Esophagus squamous epithelium (tissue), 5 donors: ENCODE measurements at places on chromosomes 1 and 21.

DNA sequence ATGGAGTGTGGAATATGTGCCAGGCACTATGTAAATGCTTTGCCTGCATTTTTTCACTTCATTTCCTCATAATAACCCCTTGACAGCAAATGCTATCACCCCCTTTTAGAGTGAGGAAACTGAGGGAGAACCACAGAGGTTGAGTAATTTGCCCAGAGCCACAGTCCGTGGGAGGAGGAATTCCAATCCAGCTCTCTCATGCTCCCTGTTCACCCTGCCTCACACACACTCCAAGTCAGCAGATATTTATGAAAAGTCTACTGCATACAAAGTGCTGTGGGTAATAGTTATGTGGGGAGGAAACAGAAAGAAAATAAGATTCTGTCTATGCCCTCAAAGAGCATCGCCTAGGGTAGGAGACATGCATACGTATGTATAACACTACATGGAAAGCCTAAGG lies 30.9 kb upstream of the RBM15 start:
- DNase-seq: no peak

DNA sequence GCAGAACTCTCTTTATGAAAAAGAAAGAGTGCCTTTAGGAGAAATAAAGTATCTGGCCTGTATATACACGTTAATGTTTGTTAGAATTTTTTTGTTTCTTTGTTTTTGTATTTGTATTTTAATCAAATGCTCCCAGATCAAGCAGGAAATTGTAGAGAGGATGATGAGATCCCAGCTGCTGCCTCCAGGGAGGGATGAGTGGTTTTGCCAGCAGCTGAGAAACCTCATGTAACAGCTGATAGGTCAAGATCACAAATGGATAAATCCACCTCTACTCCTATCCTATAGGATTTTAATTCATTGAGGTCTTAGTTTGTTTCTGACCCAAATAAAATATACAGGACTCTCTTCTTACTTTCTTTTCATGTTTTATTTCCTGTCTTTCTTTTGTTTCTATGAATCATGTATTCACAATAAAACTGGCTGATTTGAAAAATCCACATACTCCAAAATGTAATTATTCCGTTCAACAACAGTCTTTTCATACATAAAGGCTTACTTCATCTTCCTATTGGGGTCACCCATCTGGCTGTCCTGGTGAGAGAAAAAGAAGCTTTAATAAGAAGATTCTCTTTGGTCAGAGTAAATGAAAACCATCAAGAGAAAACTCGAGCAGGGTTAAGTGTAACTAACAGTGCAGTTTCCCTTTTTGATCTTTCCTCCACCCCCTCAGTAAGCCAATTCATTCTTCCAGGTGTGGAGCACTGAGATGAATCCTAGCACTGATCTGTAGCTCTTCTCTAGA lies 129.3 kb upstream of the PLPPR5 start:
- no peak for DNase-seq

GRCh38 chr1:178531887-178532286 lies 19.0 kb downstream of the TEX35 start:
- DNase-seq: no peak

DNA sequence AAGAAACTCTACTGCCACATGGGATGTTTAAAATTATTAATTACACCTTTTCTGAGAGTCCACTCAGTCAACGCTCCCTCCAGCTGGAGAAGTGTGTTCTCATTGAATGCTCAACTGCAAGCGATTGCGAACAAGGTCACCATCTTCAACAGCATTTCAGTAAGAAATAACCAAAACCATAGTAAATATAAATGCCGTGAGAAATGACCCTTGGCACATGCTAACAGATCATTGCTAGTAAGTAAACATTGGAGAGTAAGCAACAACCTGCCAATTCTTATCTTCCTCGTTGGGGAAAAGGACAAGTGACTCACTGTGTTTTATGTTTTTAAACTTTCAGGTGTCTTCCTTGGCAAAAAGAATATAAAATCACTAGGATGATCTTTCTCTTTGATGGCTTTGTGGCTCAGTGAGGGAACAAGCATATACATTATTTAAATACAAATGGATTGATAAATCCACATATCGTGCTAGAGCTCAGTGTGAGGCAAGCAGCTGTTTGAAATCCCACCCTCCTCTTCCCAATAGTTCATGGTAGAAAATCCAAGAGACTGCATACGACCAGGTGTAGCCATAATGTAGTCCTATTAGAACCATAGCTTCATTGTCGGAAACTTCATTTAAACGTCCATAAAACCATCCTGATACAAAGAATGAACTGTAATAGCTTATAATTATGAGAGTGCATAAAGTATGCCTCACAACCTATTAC lies 214.6 kb downstream of the GRIK1 start:
- DNase-seq: no peak

- DNase-seq: no peak
These were observed at the start of gene VCAM1 for GRCh38 chr1:100719490-100719889. VCAM1 (plus strand) TSS chr1:100719742; CDS start chr1:100719861, 119 bp downstream.

DNA sequence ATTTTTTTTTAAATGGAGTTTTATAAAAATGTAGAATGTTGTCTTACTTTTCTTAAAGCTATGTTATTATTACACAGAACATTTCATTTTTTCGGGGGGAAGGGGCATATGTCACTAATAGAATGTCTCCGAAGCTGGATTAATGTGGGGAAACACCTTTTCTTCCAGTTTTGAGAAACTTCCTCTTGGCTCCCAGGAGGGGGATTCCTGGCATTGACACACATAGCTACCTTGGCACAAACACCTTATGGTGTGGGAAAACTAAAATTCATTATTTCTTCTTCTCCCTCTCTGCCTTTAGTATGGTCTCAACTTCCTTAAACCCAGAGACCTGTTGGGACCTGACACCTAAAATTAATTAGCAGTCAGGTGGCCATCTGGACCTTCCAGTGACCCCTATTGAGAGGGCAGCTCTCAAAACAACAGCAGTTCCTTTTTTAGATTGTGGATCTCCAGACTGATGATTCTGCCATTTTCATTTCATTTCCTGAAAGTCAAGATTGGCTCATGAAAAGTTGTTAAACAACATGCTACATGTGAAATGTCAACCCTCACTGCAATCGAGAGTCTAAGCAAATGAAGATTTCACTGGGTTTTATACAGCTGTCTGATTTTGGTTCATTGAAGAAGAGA lies 70.1 kb upstream of the EDEM3 start:
- no peak for DNase-seq

GRCh38 chr21:19508844-19509243 lies 1105.3 kb upstream of the TMPRSS15 start:
- no peak for DNase-seq

DNA sequence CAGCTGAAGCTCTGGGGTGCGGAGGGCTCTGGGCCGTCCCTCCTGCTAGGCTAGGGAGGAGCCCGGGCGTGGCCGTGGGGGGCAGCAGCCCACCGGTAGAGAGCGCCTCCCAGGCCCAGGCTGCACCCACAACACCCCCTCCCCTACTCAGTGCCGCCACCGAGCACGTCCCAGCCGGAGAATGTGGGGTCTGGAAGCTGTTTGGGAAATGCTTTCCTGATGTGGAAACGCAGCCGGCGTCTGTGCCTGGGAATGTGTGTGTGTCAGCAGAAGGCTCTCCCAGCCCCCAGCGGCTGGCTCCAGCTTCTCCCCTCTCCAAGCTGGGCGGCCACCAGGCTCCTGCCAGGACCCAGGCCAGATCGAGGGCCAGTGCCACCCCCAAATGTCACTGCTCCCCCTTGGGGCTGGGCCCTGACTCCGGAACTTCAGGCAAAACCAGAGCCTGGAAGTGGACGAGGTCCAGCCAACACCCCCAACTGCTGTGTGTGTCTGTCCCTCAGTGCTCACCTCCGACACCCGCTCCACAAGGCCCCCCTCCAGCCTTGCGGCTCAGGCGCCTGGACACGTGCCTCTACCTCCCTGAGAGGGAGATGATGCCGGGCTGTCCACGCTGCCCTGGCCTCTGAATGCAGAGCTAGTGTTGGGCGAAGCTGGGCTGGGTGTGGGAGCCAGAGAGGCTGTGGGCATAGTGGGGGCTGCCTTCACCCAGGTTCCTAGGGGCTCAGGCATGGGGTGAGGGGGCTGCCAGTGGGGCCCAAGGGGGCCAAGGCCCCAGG lies 74.7 kb downstream of the MEGF6 start:
- DNase-seq: no peak

DNA sequence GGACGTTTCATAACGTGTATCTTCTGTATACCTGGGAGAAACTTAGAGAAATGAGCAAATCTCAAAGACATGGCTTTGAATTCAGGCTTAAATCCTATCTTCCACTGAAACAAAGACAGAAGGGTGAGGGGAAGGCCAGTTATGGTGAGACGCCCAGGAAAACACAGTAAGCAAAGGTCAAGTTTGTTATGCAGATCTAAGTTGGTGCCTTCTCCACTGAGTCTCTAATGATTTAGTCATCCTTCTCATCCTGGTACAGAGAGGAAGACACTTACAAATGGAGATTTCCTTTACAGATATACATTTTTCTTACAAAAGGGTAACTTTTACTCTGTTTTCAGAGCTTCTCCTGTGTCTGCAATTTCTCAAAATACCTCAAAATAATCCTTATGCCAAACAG lies 64.4 kb downstream of the MAP3K7CL start:
- no peak for DNase-seq

DNA sequence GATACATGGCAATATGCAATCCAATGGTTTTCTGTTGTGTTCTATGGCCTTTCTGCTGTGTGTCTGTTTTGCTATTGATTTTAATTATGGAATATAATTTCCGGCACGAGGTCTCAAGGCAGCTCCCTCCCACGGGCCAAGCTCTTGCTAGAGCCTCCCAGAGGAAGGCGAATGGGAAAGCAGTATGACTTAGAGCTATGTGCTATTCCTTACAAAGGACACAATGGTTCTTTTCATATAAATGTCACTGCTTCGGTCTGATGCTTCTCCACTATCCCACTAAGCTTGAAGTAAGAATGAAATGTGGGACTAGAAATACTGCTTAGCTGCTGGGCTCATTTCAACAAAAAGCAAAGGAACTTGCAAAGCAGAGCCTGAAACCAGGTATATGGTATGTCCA lies 322.2 kb upstream of the BEND5 start:
- no peak for DNase-seq

DNA sequence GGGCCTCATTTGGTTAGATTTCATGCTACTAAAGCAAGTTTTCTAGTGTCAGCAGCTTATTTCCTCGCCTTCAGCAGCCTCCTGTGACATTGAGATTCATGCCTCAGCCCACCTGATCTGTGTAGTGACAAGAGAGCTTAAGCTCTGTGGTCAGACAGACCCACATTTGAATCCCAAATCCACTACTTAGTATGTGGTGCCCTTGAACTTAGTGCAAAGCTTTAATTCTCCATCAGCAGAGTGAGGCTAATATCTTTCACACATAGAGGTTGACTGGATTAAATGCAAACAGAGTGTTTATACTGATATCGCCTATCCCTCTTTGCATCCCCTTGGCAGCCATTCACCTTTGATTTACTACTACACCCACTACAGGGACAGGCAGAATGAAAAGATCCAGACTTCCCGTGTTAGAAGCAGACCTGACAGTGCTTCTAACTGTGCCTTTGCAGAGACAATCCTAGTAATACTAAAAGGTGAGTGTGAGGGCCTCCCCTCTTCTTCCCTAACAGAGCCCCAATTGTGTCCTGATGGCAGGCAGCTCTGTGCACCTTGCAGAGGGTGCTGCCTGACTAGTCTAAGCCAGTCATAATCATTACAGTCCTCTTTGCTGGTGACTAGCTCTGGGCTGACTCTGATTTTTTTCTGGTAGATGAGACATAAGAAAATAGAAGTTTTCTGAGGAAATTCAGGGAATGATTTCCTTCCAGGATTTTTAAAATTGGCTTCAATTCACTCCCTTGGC lies 264.0 kb downstream of the CTH start:
- DNase-seq: no peak

- DNase-seq: no peak
These were observed 46.5 kb upstream of the LPGAT1 start for GRCh38 chr1:211876851-211877590.

DNA sequence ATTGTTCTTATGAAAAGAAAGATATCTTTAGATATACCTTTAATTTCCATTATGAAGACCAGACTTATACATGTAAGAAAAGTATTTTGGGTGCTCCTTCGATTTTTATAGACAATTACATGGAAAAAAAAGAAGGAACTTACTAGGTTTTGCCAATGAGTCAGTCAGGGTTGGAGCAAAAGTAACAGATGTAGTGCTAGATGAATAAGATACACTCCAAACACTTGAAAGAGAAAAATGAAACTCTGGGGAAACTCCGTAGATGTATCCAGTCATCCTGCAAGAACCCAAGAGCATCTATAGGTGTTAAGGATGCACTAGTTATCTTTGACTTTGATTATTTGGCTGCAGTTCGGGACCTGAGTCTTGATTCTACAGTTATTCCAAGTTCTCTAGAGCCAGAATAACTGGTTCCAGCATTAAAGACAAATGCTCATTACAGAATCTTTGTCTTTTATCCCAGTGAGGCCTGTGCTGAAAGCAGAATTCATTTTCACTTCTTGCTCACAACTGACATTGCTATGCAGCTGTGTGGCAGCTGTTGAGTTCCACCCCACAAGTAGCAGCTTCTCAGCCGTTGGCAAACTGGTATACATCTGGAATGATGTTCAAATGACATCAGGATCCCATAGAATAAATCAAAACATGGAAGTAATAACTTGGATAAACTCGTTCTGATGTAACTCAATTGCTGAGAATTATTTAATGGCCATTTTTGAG lies 326.1 kb downstream of the ASTN1 start:
- no peak for DNase-seq
